Left lung (tissue), 14 donors: ENCODE measurements at places on chromosomes 6 and 20. TPM values are rescaled to one million over a fixed set of nuclear protein-coding genes. Genes with fewer than 3 reads are reported as not detected.

DNA sequence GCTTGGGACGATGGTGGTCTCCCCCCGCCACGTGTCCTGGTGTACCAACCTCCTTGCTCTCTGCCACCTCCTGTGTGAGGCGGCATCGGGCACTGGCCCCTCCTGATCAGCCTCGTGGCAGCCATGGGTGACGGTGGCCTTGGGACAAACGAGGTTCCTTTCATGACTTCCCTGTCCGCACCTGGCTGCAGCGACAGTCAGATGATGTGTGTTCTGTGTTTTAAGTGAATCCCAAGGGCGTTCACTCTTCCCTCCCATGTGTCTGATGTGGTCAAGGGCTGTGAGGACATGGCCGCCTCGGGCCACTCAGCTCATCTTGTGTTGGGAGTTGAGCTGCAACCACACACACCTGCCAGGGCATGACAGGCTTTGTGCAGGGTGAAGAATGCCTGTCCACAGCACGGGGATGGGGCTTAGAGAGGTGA lies 30.4 kb upstream of the PCMTD2 start:
- DNase-seq: peak; percentile 55

DNA sequence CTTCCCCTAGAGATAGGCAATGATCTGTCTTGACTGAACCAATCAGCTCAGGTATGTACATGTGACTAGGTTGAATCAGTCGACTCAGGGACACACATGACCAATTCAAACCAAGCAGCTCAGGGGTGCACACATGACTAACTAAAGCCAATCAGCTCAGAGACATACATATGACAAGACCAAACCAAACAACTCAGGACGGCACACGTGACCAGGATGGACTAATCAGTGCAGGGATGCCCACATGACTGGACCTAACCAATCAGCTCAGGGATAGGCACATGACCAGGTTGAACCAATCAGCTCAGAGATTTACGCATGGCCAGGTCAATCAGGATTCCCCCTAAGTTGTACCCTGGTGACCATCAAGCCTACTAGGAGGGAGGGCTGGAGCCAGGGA lies 310.3 kb downstream of the CDH26 start:
- no peak for DNase-seq

DNA sequence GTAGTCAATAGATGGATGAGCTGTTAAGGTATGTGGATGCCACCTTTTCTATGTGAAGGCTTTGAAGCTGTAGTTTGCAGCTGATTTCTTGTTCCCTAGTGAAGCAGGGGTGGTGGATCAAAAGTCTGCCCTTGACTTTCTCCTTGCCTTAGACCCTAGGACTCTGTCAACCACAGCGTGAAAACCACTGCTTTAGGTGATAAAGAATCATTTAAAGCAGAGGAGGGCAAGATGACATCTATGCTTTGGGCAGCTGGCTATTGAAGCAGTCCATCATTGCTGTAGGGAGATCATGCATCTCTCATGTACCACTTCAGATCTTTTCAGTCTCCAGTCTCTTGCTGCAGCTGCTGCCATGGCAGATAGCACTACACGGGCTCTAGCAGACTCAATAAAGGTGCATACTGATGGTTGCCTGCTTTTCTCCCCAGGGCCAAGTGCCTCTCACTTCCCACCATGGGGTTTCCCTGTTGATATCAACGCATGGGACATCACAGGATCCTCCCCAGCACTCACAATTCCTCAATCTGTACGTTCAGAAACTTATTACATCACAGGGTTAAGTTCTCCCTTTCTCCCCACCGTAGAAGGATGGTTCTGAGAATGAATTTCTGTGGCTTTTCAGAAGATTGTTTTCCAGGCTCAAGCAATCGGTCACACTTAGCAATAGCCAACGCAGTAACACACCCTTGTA lies 122.0 kb upstream of the STMND1 start:
- DNase-seq: no peak

DNA sequence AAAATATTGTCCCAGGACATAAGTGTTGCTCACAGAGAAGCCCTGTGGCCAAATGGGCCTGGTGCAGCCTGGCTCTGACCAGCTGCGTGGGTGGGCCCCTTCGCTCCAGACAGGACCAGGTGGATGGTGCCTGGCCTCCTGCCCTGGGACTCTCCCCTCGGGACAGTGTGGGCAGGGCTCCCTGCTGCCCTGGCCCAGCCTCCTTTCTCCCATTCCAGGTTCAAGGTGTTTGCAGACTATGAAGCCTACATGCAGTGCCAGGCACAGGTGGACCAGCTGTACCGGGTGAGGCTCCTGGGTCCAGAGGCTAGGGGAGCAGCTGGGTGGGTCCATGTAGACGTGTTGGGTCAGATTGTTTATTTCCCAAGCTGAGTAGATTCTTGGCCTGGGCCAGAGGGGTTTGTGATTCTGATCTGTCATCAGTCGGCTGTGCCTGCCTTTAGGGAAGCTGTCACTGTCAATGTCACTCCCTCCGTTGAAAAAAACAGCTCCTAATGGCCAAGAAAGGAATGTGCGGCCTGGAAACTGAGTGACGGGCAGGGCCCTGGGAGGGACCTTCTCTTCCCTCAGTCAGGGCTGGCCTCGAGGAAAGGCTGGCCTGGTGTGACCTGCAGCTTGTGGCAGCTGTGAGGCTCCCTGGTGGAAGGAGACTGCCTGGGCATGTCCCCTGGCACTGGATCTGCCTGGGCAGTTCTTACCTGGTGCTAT lies 47.7 kb downstream of the PYGB start:
- DNase-seq: no peak

DNA sequence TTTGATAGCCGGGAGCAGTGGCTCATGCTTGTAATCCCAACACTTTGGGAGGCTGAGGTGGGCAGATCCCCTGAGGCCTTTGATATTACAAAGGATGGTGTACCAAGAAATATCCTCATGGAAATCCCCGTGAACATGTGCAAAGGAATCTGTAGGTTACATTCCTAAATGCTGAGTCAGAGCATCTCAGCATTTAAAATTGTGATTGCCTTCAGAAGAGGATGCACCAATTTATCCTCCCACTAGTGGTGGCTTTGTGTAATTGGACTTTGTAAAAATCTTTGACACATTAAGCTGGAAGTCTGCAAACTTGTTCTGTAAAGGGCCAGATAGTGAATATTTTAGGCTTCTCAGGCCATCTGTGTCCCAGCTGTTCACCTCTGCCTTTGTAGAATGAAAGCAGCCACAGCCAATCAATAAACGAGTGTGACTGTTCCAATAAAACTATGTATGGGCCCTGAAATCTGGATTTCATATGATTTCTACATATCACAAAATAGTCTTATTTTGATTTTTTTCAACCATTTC lies 11.8 kb downstream of the TMEM14B start:
- DNase-seq: no peak

GRCh38 chr6:159727717-159728445 lies 575 bp downstream of the WTAP start:
- DNase-seq: peak; percentile 79

DNA sequence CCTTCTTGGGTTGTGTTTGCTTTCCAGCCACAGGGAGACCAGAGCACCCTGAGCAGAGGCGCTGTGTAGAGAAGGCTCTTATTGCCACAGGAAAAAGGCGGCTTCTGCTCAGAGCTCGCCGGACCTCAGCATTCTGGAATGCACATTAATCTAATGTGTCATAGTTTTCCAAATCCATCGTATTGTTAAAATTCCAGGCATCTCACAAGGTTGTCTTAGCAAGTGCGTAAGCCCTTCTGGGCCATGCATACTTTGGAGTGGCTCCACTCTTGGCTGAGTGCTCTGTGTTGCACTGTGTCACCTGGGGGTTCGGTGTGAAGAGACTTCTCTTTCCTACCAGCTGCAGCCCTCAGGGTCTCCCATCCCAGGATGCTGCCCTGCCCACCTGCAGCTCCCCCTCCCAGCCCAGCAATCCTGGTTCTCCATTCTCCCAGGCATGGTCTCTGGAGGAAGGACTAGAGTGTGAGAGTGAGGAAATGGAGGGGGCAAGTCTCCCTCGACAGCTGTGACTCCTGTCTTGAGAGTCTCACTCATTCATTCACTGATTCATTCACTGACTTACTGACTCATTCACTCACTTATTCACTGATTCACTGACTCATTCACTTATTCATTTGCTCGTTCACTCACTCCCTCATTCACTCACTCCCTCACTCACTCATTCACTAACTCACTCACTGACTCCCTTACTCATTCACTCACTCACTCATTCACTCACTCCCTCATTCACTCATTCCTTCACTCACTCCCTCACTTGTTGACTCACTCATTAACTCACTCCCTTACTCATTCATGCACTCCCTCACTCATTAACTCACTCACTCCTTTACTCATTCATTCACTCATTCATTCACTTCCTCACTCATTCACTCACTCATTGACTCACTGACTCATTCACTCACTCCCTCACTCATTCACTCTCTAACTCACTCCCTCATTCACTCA lies 83.7 kb upstream of the MPC1 start:
- DNase-seq: no peak

- DNase-seq: no peak
These were observed 169.1 kb upstream of the SASH1 start for GRCh38 chr6:148173548-148173947.

DNA sequence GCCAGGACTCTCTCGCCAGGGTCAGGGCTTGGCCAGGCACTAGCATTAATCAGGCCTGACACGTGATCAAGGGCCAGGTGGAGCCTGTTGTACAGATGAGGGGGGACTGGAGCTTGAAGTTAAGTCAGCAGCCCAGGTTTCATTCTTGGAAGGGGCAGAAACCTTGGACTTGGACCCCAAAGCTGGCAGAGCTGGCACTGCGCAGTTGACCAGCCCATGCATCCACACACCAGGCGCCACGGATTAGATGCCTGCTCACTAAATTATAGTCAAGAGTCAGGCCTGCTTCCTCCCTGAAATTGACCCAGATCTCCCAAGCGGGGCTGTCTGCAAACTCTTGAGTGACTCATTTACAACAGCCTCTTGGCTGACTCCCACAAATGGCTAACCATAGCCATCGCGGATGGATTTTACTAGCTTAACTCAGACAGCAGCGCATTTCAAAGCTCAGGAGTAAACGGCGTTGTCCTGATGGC lies 4.1 kb upstream of the TAF4 start:
- no peak for DNase-seq

GRCh38 chr20:53154540-53154939 lies 182.4 kb downstream of the TSHZ2 start:
- DNase-seq: no peak

DNA sequence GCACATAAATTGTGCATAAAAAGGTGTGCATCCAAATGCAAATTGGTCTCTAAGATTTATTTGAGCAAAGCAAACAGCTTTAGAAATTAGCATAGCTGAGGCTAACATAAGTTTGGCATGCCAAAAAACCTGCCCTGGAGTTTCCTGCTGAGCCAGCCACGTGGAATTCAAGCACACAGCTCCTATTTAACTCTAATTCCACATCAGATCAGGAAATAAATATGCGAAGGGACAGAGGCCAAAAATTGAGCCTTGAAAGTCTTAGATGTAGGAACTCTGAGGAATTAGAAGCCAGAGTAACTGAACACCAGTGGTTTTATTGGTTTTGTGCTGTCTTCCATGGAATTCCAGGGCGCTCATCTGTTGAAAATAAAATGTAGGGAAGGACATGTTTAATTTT lies 19.6 kb downstream of the SOBP start:
- DNase-seq: no peak

DNA sequence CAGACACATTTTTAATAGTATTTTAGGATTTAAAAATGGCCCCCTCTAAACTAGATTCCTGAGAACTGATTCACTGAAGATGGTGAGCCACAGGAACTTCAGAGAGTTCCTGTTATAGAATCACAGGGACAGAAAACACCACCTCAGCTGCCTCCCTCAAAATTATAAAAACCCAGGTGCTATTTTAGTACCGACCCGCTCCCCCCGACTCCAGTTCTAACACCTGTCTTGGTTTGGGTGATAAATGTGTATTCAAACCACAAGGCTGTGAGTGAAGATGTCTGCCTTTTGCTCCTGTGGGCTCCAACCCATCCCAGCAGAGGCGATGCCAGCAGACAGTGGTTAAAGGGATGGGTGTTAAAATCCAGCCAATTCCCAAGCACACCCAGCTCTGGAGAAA lies 127.4 kb upstream of the LY86 start:
- DNase-seq: no peak

- DNase-seq: peak; percentile 1
These were observed 490.8 kb downstream of the CBLN4 start for GRCh38 chr20:55514531-55514930.

- DNase-seq: no peak
These were observed 372.8 kb upstream of the JARID2 start for GRCh38 chr6:14873101-14873500.

DNA sequence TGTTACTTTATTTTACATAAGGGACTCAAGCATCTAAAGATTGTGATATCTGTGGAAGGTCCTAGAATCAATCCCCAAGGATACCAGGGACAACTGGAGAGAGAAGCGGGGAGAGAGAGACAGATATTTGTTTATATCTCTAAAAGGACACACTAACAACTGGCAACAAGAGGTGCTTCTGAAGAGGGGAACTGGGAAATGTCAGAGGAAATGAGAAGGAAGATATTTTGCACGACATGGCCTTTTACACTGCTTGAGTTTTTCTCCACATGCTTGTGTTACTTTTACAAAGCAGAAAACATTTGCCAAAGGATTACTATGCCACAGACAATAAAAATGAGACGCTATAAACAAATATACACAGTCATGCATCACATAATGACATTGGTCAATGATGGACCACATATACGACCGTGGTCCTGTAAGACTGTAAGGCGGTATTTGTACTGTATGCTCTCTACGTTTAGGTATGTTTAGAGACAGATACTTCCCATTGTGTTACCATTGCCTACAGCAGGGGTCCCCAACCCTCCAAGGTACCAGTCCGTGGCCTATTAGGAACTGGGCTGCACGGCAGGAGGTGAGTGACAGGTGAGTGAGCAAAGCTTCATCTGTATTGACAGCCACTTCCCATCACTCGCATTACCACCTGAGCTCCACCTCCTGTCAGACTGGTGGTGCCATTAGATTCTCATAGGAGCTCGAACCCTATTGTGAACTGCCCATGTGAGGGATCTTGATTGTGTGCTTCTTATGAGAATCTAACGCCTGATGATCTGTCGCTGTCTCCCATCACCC lies 64.6 kb upstream of the PTPN1 start:
- DNase-seq: no peak

- no peak for DNase-seq
These were observed 83.3 kb downstream of the RCAN2 start for GRCh38 chr6:46407776-46408530.

The SLC17A1 gene
- 0.30 TPM for polyA plus RNA-seq

The TRIM40 gene
- 0.14 TPM for polyA plus RNA-seq

The PRSS16 gene
- polyA plus RNA-seq: 6.0 TPM

The BRPF3 gene
- 47.8 TPM for polyA plus RNA-seq

The TMC2 gene
- 0.21 TPM for polyA plus RNA-seq

The NAPB gene
- 24.7 TPM for polyA plus RNA-seq
